Retinal pigment epithelial cell (primary cell): ENCODE measurements at places on chromosomes 1 and 21.

DNA sequence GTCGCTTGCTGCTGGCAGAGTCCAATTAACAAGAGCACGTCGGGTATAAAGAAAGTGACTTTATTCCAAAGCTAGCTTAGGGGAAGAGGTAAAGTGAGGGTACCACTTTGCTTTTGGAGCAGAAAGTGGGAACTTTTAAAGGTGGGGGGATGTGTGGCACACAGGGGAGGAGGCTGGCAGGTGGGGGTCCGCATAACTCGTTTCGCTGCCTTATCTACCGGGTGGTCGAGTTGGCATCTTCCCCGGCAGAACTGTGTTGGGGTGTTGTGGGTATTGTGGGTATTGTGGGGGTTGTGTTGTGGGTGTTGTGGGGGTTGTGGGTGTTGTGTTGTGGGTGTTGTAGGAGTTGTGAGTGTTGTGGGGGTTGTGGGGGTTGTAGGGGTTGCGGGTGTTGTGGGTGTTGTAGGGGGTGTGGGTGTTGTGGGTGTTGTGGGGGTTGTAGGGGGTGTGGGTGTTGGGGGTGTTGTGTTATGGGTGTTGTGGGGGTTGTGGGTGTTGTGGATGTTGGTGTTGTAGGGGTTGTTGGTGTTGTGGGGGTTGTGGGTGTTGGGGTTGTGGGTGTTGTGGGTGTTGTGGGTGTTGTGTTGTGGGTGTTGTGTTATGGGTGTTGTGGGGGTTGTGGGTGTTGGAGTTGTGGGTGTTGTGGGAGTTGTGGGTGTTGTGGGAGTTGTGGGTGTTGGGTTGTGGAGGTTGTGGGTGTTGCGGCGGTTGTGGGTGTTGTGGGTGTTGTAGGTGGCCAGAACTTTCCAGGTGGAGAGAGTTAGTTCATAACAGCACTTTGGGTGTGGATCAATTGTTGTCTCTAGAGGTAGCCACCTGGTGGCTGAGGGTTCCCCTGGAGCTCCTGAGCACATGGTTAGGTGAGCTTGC lies 52.7 kb downstream of the AGPAT3 start:
- no peak for DNase-seq

DNA sequence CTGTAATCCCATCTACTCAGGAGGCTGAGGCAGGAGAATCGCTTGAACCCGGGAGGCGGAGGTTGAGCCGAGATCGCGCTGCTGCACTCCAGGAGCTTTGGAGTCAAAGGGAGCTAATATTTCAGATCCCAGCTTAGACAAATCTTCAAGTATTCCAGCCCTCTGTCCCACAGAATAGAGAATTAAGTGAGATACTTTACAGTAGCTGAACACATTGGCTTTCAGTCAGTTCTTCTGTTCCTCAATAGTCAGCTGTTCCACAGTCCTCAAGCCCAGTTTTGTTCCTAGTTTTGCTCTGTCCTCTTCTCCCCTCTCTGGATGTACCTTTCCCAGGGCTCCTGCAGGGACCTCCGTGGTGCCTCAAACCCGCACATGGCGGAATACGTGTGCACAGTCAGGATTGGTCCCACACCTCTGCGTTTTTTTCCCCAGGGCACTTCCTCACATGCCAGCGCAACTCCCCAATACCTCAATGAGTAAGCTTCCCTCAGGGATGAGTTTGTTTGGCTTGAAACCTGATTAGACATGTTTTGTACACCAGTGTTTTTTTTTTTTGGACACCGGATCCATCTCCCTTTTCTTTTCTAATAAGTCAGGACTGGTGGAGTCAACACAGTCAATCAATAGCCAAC lies 1.2 kb downstream of the MFN2 start:
- DNase-seq = no peak

DNA sequence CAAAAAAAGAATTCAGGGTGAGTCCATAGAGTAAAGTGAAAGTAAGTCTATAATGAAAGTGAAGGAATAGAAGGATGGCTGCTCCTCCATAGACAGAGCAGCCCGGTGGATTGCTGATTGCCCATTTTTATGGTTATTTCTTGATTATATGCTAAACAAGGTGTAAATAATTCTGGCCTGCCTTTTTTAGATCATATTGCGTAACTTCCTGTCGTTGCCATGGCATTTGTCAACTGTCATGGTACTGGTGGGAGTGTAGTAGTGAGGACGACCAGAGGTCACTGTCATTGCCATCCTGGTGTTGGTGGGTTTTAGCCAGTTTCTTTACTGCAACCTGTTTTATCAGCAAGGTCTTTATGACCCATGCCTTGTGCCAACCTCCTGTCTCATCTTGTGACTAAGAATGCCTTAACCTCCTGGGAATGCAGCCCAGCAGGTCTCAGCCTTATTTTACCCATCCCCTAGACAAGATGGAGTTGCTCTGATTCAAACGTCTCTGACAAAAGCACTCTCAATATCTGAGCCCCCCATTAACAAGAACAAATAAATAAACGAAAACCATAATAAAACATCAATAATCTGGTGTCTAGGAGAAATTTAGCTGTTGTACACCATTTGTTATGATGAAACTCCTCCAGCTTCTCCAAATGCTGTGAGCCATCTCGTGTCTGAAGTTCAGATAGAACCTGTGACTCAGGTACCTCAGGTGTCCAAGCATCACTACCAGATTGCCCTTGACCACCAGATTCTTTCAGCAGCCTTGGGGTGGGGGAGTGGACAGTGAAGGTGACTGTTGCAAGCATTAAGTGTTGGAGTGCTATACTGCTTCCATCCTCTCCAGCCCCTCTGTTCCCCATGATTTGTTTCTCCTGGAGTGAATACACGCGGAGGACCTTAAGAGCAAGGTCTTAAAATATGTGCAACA lies 36.0 kb downstream of the EBNA1BP2 start:
- DNase-seq = no peak

DNA sequence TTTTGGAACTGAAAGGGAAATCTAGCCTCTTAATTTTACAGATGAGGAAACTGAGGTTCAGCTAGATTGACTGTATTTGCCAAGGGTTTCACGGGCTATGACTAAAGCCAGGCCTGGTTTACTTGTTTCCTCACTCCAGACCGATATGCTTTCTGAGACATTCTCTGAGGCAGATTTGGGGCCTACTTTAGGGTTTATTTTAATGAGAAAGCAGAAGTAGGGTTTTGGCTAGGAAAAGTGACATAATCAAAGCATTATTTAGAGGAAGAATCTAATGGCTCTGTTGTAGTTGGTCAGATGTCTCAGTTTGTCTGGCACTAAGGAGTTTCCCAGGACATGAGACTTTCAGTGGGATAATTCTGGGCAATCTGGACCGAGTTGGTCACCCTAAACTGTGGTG lies 1.5 kb upstream of the RPTN start:
- no peak for DNase-seq

DNA sequence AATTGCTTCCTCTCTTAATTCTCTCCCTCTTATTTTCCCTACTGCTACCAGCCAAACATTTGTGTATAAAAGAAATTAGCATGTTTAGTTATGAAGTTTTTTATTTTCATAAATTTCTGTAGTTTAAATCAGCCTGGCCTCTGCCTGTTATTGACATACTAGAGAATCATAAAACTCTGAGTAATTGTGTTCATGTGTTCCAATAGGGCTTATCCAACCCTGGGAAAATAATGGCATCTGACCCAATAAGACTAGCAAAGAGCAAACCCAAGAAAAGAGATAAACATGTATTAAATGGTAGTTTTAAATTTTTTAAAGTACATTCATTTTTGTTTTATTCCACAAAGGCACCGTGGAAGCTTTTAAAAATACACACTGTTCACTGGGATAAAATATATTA lies 404.3 kb downstream of the HLX start:
- DNase-seq = no peak
